ENCODE measurements at places on chromosomes 3 and 15.

DNA sequence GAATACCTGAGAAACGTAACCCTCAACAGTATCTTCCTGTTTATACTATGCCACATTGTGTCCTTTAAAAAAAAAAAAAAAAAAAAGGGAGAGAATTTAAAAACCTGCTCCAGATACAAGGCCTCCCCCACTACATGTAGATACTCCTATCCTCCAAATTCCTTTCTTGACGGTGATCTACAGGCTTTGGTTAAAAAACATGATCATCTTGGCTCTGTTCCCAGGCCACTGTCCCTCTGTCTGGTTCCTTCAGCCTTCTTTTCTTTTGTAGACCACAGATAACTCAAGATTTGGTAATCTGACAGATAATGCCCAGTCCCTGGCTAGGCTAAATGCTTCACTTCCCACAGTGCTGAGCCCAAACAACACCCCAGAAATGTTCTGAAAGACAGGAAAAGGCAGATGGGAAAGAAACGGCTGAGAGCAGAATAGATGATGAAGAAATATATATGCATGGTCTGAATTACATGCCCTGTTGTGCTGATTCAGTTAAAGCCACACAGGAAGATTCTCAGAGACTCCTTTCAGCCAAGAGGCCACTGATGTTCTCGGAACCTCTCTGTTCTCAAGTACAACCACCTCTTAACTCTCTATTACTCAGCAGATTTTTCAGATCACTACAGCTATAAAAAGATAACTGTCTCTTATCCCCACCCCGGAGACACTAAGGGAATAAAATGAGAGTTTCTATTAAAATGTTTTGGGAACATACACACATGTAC lies 48.3 kb downstream of the NPTN start:
- DNase-seq, result no peak

DNA sequence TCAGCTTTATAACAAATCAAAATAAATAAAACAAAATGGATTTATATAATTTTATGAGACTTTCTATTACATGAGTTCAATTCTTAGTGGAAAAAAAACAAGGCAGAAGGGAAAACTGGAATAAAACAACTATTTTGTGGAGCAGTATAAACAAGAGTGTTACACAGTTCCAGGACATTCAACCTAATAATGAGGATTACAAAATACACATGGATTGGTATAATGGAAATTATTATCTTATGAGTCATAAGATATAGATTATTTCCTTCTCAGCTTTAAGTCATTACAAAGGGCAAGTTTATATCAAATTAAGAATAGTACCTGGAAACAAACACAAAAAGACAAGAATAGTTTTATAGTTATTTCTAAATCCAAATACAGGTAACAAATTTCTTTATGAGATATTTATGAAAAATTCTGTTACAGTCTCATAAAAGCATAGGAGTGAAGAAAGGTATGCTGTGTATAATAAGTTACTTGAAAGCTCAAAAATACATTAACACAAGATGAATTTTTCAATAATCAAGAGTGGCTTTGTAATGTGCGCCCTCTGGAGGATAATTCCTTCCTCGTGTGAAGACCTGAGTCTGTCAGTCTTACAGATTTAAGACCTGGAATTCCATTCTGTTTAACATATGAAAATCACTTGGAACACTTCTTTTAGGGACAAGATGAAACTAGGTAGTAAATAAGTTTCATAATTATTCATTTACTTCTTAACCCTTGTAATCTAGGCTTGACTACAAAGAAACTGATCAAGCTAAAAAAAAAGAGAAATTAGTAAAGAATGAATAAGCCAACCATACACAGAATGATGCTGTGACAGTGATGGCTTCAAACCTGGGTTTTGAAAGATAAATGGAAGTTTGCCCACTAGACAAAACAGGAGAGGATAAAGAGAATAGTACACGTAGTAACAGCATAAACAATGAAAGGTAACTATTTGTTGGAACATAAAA lies 9.5 kb downstream of the COPS2 start:
- no peak for DNase-seq

DNA sequence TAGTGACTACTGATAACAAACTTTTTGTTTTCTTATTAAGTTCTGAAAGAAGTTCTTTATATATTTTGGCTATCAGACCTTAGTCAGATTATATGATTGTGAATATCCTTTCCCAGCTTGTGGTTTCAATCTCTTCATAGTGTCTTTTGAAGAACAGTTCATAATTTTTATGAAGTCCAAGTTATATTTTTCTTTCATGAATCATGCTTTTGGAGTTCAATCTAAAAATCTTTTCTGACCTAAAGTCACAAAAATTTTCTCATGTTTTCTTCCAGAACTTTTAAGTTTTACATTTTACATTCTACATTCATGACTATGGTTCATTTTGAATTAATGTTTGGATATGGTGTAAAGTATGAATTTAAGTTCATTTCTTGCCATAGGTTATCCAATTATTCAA lies 34.2 kb upstream of the OCA2 start:
- DNase-seq, result no peak

DNA sequence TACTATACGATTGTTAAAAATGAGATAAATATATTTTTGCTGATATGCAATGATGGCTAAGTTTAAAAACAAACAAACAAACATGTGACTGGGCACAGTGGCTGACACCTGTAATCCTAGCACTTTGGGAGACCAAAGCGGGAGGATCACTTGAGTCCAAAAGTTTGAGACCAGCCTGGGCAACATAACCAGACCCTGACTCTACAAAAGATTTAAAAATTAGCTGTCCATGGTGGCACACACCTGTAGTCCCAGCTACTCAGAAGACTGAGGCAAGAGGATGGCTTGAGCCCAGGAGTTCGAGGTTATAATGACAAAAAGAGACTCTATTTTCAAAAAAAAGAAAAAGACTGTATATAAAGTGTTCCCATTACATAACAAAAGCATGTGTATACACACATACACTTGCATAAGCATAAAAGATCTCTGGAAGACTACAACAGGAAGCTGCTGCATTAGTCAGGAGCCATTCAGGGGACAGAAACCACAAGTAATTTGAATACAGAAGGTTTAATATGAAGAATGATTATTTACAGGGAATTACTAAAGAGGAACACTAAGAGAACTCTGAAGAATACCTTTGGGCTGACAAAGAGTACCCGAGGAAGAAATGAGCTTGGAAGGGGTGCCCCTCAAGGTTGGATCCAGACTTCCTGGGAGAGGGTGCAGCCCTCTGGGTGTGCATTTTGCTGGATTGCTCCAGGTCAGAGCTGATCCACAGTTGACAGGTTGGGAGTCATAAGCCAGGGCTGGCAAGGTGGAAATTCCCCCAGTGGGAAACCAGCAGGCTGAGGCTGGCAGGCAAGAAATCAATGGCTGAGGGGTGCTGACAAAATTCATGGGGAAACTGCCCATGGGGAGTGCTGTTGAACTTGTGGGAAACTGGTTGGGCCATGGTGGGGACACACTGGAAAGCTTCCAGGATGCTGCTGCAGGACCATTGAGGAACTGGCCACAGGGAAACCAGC lies 9.3 kb upstream of the TM4SF18 start:
- DNase-seq, result no peak

- DNase-seq, result peak; percentile 37
These were observed 16.6 kb downstream of the HAPLN3 start for GRCh38 chr15:88878720-88879184.

- DNase-seq, result no peak
These were observed 533.5 kb downstream of the IGSF11 start for GRCh38 chr3:118501152-118501551.

- peak; percentile 46 for DNase-seq
These were observed 118.7 kb upstream of the SMAD3 start for GRCh38 chr15:66946578-66947164.

DNA sequence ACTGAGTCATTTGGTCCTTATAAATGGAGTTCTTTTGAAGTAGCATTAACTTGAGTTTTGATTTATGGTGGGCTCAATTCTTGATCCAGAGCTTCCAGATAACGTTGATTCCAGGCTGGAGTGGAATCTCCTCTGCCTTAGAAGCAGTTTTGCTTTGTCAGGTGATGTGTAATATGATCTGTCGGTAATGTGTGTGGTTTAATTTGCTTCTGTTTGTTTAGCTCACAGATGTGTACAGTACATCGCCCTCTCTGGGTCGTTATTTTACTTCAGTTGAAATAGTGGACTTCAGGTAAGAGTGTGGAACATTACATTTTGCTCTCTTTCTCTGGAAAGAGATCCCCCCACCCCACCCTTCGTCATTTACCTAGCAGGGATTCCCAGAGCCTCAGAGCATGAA lies 23.1 kb downstream of the C3orf52 start:
- no peak for DNase-seq

GRCh38 chr15:70833861-70834765 lies 19.8 kb downstream of the LARP6 start:
- DNase-seq, result no peak

- no peak for DNase-seq
These were observed 20.0 kb upstream of the ELP6 start for GRCh38 chr3:47533481-47533880.

- DNase-seq, result no peak
These were observed 3.3 kb downstream of the SRGAP3 start for GRCh38 chr3:9246189-9246588.

DNA sequence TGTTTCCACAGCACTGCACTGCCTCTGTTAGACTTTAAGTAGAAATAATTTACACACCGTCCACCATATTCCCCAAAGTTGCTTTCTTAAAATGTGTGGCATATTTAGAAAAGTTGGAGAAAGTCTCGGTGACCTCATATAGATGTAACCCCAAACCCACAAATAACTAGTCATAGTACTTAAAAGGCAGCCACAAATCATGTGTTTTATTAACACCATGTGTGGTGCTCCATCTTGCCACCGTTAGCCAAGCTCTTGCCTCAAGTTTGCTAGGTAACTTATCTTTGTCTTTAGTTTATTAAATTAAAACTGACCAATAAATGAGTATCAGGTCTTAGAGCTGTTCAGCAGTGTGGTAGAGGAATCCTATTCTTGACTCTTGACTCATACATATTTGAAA lies 257.9 kb downstream of the UBE2E2 start:
- DNase-seq, result no peak

GRCh38 chr3:2568929-2569328 lies 470.3 kb downstream of the CNTN4 start:
- no peak for DNase-seq

DNA sequence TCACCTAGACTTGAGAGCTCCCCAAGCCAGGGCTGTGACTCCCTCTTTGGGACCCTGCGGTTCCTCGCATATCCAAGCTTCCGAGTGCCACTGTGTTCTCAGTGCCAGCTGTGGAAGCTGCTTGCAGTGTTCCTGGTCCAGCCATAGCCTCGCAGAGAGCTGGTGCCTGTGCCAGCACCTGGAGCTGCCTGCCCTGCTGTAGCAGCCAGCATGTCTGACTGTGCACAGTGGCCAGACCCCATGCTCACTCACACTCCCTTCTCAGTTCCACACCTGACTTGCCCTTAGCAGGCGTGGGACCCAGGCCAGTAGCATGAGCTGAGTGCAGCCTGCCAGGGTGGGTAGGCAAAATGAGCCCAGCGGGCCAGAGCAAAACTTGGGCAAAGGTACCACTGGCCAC lies 25.3 kb downstream of the LRRC49 start:
- DNase-seq, result no peak

DNA sequence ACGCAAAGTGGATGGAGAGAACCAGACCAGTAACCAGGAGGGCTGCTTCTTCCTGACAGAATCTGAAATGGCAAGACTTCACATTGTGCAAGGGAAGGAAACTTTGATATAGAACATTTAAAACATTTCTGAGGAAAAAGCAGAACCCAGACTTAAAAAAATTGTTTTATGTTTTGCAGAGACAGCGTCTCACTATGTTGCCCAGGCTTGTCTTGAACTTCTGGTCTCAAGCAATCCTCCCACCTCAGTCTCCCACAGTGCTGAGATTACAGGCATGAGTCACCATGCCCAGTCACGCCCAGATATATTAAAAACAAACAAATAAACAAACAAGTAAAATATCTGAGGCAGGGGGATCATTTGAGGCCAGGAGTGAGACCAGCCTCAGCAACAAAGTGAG lies 46.2 kb downstream of the CRTAP start:
- DNase-seq, result no peak

- no peak for DNase-seq
These were observed 531.2 kb upstream of the SEMA6D start for GRCh38 chr15:47186075-47186474.

DNA sequence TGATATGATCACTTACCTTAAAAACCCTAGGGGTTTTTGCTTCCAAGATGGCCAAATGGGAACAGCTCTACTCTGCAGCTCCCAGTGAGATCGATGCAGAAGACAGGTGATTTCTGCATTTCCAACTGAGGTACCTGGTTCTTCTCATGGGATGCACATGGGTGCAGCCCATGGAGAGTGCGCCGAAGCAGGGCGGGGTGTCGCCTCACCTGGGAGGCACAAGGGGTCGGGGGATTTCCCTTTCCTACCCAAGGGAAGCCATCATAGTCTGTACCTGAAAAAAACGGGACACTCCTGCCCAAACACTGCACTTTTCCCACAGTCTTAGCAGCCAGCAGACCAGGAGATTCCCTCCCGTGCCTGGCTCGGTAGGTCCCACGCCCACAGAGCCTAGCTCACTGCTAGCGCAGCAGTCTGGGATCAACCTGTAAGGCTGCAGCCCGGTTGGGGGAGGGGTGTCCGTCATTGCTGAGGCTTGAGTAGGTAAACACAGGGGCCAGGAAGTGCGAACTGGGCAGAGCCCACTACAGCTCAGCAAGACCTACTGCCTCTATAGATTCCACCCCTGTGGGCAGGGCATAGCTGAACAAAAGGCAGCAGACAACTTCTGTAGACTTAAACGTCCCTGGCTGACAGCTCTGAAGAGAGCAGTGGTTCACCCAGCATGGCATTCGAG lies 78.6 kb downstream of the CTNNB1 start:
- no peak for DNase-seq

DNA sequence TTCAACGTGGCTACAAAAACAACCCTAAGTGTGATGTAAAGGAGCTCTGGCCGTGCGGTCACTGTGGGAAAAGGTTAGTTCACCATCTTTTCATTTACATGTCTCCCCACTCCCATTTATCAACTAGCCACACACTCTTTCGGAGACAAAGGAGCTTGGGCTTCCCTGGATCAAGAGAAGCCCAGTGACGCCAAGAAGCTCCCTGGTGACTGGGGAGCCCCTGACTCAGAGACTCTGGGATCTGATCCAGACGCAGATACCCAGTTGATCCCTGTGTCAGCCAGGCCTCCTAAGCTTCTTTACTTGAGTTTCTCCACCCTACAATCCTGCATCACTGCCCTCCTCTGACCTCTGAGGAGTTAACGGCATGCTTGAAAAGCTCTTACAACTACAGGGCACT lies 43.9 kb downstream of the HEG1 start:
- DNase-seq, result no peak

DNA sequence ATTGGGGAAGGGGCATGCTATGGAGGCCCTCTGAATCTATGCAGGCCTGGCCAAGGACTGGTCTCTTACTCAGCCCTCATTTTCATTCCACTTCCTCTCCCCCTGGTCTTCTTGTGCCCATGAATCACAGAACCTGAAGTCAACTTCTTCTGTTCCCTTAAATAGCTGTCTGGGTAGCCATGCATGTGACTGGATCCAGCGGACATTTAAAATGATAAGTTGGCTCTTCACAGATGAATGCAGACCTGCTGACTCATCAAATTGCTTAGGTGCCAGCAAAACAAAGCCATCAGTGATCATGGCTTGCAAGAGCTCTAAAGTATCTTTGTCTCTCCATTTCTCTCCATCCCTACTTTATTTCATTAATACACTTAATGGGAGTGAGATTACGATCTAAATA lies 90.1 kb upstream of the CADPS start:
- DNase-seq, result no peak

All from stimulated activated CD4-positive, alpha-beta T cell treated with anti-CD3 and anti-CD28 coated beads, Interleukin-12 subunit alpha, Interleukin-12 subunit beta, amount 100 ng/mL, for 24 hours (primary cell).